ENCODE measurements at places on chromosomes 7 and 10. TPM values are rescaled to one million over a fixed set of nuclear protein-coding genes. Genes with fewer than 3 reads are reported as not detected.

DNA sequence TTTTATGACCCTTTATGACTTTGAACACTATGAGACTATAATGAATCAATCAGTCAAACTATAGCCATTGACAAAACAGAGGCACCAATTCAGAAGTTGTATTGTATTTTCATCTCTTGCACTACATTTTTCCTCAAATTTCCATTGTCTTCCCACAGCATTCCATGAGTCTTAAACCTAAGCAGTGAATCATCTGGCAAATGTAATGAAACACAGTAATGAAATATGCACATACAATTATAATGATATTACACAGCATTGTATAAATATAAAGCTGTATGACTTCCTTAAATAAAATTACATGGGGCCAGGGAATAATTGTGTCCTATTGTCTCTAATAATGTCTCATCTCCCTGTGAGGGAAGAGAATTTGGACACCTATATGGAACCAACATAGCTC lies 45.0 kb downstream of the VWDE start:
- no peak for DNase-seq

DNA sequence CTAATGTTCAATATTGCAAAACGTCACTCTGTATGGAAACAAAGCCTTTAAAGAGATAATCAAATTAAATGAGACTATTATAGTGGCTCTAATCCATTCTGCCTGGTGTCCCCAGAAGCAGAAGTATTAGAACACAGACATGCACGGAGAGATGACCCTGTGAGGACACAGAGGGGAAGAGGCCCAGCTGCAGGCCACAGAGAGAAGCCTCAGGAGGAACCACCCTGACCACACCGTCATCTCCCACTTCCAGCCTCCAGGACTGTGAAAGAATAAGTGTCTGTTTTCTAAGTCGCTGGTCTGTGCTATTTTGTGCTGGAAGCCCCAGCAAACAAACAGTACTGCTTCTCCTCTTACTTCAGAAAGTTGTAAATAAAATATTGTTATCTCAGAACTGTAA lies 283.5 kb upstream of the ADARB2 start:
- DNase-seq, result no peak

DNA sequence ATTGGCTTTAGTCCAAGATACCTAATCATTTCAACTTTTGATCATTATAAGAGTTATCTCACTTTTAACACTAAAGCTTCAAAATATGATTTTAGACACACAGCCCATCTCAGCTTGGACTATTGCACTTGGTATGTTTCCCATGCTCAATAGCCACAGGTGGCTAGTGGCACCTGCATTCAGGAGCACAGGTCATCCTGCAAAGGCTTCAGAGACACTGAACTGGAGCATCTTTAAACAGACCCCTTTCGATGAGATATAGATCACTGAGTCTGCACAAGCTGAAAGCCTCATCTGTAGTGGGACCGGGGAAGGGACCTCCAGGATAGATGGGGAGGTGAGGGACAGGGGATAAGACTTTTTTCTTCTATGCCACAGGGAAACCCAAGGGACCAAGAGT lies 48.5 kb upstream of the TARP start:
- DNase-seq, result no peak

DNA sequence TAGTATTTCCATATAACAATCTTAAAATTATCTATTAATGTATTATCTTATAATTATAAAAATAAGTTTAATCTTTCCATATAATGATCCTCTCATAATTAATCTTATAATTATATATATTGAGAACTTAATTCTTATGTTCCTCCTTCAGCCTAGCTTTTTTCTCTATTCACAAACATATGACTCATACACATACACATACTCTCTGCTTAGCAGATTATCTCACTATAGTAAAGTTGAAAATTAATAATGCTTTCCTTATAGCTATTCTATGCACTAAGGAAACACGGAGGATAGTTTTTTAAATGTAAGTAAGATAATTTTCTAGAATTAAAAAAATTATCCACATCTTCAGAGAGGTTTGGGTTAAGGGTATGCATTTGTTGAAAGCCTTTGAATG lies 47.7 kb upstream of the ITGB8 start:
- no peak for DNase-seq

- DNase-seq, result no peak
Measured at GRCh38 chr10:126334272-126334671, 54.0 kb downstream of the ADAM12 start.

DNA sequence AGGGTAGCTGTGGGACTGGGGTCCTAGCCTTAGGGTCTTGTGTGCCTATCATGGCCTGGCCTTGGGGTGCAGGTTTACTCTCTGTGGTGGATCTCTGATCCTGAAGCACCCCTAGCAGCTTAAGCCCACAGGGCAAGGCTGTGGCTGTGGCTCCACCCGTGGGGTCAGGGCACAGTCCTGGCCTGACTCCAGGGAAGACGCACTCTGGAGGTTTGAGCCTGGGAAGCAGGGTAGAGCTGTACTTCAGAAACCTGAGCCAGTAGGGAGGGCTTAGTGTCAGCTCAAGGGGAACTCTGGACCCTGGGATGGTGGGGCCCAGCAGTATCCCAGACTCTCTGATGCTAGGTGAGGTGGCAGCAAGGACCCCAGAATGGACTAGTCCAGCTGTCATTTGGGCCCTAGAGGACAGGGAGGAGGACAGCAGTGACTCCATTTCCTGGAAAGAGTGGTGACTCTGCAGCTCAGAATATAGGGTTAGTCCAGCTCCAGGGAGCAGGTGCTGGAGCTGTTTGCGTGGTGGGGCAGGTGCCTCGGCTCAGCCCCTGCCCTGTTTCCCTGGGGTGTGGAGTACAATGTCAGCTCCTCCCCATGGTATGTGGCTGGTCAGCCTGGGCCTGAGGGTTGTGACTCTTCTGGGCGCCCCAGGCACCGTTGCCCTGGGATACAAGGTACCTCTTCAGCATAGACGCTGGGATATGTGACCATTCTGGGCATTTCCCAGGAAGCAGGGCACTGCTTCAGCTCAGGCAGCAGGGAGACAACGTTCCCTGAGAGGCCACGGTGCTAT lies 15.8 kb downstream of the GTPBP4 start:
- no peak for DNase-seq

- no peak for DNase-seq
Measured at GRCh38 chr10:129730272-129730992, 233.6 kb downstream of the EBF3 start.

- DNase-seq, result no peak
Measured at GRCh38 chr10:68385740-68386139, 21.3 kb downstream of the RUFY2 start.

- peak; percentile 97 for DNase-seq
Measured at GRCh38 chr7:105830405-105831301, 45.7 kb downstream of the ATXN7L1 start.

DNA sequence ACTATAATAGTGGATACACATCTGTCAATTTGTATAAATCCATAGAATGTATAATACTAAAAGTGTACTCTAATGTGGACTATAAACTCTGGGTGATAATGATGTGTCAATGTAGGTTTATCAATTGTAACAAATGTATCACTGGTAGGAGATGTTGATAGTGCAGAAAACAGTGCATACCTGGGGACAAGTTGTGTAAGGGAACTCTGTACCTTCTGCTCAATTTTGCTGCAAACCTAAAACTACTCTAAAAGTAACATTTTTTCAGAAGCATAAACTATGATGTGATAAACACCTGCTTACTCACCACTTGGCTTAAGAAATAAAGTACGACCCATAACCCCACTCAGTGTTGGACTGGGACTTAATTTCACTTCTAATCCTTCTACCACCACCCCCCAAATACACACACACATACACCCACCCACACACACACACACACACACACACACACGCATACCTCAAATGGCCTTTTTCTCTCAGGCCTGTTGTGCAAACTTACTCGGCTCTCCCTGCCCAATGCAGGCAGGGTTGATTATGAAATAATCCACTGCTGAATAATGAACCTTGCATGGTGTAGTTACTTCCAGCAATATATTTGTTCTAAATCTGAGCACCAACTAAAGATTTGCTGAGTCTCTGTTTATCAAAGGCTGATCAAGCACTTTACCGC lies 154.1 kb upstream of the KMT2E start:
- DNase-seq, result no peak

DNA sequence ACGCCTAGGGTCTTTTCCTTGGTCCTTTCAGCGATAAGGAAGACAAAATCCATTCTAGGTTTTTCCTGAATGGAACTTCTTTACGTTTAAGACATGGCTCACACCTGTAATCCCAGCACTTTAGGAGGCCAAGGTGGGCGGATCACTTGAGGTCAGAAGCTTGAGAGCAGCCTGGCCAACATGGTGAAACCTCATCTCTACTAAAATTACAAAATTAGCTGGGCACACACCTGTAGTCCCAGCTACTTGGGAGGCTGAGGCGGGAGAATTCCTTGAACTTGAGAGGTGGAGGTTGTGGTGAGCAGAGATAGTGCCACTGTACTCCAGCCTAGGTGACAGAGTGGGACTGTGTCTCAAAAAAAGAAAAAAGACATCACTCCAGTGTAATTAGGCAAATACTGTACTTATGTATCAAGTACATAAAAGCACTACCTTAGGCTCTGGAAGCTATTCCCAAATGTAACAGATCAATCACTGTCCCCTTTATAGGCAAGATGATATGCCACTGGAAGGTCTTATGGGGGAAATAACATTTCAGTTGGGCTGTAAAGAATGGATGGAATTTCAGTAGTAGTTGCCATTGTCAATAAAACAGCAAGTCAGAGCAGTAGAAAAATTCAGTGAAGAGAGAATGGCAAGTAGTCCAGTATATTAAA lies 5.7 kb downstream of the STK17A start:
- DNase-seq, result no peak

Gene MAP3K8
- total RNA-seq, result 31.1 TPM

Gene SPDYE6
- total RNA-seq, result not detected

Gene GARIN1A
- total RNA-seq, result 0.64 TPM

Gene KAZALD1
- 9.1 TPM for total RNA-seq

Gene LIPM
- not detected for total RNA-seq

Gene LMOD2
- not detected for total RNA-seq

Gene ITIH5
- total RNA-seq, result 0.43 TPM

Gene ZNF277
- 22.2 TPM for total RNA-seq
